ENCODE measurements at places on chromosomes 11 and 22.

- DNase-seq, result no peak
Measured at GRCh38 chr22:36101756-36102155, 58.8 kb downstream of the APOL3 start.

DNA sequence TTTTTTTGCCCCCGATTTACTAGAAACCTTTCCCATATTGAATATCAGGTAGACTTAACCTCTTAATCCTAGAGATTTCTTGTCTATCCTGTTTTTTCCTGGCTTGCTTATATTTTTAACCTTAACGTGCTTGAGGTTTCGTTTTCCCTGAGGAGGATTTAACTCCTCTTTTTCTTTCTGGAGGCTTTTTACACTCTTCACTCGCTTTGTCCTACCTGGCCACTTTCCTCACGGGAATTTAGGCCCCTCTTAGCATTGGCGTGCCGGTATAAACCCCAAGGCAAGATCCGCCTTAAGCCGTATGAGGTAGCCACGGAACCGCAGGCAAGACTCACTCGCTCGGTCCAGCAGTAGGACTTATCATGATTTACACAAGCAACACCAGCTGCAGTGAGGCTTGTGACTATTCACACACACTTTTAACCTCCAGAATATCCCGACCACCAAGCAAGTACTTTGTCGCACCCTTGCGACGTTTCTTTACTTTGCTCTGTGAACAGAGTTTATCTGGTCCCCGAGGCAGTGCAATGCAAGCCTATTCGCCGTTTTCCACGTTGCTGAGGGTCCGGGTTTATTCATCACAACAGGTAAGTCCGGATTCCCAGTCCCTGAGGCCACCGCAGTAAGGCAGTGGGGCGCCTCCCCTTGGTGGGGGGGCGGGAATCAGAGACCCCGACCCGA lies 20.6 kb upstream of the ALDH3B2 start:
- no peak for DNase-seq

DNA sequence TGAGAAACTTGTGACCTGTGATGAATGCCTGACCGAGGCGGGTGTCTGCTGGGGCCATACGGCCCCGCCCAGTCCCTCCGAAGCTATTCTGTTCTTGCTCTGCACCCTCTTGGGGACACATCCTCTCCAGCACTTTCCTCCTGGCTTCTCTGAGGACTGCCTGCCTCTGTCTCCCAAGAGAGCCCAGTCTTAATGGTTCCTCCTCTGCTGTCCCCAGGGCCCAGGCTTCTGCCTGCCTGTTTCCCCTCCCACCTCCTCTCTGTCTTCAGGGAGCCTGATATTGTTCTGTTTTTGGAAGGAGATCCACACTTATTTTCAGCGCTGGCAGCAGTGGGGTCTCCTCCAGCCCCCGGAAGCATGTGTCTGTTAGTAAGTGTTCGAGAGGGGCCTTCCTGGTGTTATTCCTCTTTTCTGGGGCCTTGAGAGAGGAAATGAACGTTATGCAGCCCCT lies 18.7 kb downstream of the SYNGR1 start:
- DNase-seq, result no peak

- DNase-seq, result peak; percentile 61
Measured at GRCh38 chr11:363948-364761, 5.1 kb upstream of the B4GALNT4 start.

- DNase-seq, result no peak
Measured at GRCh38 chr11:60899046-60899936, 7.1 kb downstream of the PRPF19 start.

DNA sequence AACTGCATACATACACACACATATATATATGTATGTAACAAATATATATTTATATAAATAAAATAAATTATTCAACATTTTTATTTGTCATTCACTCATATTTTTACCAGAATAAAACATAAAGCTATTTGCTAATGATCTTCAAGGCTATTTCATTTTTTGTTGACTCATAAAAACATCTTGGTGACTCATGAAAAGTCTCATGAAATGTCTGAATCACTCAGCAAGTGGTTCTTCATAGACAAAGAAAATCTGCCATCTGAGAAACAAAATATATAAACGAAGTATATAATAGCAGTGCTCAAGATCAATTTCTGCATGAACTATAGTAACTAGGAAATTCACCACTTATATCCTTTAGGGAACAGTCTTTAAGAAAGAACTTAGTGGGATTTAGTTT lies 764.8 kb upstream of the FAT3 start:
- DNase-seq, result no peak

- DNase-seq, result no peak
Measured at GRCh38 chr11:102306817-102307726, 10.2 kb upstream of the BIRC3 start.

DNA sequence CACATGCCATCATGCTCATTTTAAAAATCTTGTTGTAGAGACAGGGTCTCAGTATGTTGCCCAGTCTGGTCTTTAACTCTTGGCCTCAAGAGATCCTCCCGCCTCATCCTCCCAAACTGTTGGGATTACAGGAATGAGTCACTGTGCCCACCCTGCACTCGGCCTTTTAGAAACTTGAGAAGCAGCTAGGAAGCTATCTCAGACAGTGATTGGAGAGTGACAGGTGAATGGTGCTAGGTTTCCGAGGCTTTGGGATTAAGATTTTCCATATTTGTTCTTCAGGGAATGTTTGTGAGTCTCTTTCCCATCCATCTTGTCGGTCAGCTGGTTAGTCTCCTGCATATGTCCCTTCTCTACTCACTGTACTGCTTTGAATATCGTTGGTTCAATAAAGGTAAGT lies 10.5 kb downstream of the EI24 start:
- DNase-seq, result no peak

DNA sequence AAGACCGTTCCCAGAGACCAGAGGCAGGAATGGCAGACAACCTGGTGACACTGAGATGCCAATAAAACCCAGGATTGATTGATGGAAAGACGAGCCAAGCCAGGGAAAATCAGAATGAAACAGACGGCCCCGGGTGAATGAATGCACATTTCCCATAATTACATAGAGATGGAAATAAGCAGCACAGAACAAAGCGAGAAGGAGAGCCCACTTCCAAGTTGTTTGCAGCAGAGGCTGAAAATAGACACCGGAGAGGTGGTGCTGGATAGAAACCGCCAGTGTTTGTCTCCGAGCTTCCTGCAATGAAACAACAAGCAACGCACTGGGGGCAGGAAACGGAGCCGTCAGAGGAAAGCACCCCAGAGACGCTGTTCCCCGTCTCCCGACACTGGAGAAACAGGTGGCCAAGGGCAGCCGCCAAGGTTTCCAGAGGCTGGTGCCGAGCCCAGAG lies 406.8 kb downstream of the SHANK2 start:
- no peak for DNase-seq

GRCh38 chr22:39348909-39349505 lies 784 bp upstream of the SYNGR1 start:
- DNase-seq, result peak; percentile 38
